Brain pericyte (primary cell): ENCODE measurements at places on chromosomes 5 and 9.

- no peak for DNase-seq
Observed at GRCh38 chr5:50691399-50692016, 25.1 kb downstream of the PARP8 start.

- no peak for DNase-seq
Observed at GRCh38 chr5:37769840-37770239, 70.0 kb downstream of the GDNF start.

- DNase-seq, result no peak
Observed at GRCh38 chr9:137486141-137486490, 27.0 kb upstream of the NSMF start.

DNA sequence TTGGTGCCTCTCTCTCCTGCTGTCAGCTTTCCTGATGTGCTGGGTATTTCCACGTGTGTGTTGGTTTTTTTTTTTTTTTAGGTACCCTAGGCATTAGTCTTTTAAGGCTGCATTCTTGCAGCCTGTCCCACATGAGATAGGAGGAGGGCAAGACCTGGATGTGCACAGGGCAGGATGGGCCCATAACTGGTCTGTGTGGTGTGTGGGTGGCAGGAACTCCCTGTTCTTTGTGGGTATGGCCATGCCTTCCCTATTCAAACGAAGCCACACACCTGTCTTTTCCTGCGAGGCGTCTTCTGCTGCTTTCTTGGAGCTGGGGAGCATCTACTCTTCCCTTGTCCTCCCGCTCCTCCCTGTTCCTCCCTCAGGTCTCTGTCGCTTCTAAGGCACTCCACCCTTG, 6.8 kb downstream of the SYK start:
- no peak for DNase-seq

- DNase-seq, result no peak
Observed at GRCh38 chr9:94799578-94800264, 73.2 kb downstream of the AOPEP start.

GRCh38 chr5:124902097-124902821, 155.8 kb upstream of the ZNF608 start:
- no peak for DNase-seq

GRCh38 chr5:16899171-16899570, 36.9 kb downstream of the MYO10 start:
- DNase-seq, result no peak

DNA sequence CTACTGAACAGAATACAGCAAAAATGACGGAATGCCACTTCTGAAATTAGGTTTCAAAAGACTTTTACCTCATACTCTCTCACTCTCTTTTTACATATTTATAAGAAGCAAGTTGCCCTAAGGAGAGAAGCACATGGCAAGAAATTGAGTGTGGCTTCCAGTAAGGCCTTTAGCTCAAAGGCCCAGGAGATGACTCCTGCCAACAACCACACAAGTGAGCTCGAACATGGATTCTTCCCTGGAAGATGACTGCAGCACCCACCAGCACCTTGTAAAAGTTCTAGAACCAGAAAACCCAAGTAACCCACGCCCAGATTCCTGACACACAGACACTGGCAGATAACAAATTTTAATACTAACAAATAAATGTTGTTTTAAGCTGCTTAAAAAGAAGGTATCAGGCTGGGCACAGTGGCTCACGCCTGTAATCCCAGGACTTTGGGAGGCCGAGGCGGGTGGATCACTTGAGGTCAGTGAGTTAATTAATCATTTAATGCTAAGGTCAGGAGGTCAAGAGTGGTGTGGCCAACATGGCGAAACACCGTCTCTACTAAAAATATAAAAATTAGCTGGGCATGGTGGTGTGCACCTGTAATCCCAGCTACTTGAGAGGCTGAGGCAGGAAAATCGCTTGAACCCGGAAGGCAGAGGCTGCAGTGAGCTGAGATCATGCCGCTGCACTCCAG, 17.0 kb downstream of the PTBP3 start:
- no peak for DNase-seq

GRCh38 chr9:134913713-134914500, 3.8 kb downstream of the FCN1 start:
- DNase-seq, result no peak

GRCh38 chr5:141734501-141735229, 52.6 kb upstream of the ARAP3 start:
- DNase-seq, result peak; percentile 13
